ENCODE measurements at places on chromosomes 6 and 20.

- no peak for DNase-seq
Observed at GRCh38 chr6:41255638-41256246, 27.6 kb downstream of the TREML4 start.

DNA sequence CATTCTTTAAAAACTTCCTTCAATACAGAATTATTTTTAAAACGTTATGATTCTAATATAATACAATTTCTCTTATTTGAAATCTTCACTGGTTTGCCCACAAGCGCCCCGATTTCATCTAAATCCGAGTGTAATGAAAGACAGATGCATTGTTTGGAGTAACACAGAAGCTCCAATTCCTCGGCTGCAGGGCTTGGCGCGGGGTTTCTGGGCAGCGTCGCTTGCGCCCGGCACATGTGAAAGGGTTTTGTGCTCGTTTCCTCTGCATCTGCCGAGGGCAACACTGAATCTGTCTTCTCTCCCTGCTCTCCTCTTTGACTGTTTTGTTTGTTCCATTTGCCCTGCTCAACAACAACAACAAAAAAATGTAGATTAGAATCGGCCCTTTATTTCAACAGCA, 248.6 kb upstream of the QKI start:
- no peak for DNase-seq

DNA sequence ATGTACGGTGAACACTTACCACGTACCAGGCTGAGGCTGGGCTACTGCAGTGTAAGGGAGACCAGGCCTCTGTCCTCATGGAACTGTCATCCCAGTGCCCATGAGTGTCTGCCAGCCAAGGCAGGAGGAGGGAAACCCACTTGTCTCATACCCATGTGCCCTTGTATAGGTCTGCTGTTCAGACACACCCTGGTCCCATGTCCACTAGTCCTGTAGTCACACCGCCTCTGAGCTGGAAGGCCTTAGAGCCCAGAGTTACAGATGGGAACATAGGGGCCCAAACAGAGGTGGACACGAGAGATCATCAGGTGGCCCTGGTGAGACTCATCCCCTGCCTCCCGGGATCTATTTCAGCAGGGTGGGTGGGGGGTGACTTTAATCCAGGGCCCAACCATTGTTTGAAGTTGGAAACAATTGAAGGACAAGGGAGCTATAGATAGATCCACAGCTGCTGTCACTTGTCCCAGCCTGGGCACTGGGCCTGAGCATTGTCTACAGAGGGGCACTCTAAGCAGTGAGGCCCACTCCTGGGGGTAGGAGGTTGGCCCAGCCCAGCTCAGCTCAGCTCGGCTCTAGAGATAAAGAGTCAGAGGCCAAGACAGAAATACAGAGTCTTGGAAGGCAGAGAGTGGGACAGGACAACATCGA, 14.6 kb downstream of the MYH7B start:
- no peak for DNase-seq

DNA sequence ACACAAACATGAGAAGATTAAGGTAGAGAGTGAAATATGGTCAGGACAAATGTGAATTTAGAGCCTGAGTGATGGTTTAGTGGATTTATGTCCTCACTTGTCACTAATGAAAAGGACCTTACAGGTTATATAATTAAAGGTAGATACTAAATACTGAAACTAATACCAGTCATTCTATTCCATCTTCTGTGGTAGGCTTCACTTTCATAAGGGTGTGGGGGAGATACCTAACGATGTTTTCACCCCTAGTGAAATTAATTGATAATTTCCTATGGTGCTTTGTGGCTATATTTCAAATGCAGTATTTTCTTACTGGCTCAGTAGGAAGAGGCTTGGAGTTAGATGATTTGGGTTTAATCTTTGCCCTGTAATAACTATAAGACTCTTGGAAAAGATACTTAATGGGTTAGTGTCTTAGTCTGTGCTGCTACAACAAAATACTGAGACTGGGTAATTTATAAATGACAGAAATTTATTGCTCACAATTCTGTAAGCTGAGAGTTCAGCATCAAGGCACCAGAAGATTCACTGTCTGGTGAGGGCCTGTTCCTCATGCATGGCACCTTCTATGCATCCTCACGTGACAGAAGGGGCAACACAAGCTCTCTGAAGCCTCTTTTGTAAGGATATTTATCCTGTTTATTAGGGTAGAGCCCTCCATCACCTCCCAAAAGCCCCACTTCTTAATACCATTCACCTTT, 21.3 kb downstream of the RNF217 start:
- DNase-seq = no peak

DNA sequence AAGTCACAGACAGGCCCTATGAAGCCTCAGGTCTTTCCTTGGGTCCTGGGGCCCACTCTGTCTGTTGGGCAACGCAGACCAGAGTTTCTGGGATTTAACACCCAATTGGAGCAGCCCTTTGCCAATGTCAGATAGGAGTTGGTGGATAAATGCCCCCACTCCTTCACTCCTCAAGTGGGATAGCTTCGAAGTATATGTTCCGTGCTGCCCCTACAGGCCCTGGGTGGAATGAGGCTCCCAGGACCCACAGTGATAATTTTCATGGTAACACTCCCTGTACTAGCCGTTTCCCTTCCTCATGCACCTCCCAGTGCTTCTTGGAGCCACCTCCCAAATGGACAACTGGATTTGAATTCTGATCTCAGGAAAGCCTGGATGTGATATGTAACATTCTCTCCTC, 145.4 kb downstream of the FOXA2 start:
- no peak for DNase-seq

GRCh38 chr6:34524971-34525370, 31.2 kb downstream of the SPDEF start:
- DNase-seq = no peak

DNA sequence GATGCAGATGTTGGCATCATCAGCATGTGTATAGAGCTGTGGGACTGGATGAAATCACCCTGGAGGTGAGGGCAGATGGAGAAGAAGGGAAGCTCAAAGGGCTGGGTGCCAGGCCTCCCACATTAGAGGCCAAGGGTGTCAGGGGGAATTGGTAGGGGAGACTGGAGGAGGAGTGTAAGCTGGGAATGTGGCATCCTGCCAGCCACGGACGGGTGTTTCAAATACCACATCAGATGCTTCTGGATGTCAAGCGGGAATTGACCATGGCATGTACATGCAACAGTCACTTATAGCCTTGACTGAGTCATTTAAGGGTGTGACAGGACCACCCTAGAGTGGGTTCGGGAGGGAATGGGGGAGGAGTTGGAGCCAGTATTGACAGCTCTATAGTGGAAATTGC, 9.6 kb downstream of the ERGIC3 start:
- no peak for DNase-seq

DNA sequence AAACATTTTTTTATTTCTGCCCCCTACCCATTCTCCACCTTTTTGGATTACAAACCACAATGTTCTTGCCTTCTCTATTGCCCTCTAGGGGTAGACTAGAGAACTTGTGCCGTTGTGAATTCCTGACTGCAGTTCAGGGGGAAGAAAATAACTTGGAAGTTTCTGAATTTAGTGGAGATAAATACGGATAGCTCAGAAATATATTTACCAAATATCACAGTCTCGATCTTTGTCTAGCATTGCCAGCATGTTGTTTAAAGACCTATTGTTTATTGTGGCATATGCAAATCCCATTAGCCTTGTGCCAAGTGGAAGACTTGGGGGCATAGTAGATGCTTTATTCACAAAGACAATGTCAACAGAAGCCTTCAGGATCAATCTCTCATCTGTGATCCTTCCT, 154.1 kb upstream of the MMS22L start:
- peak; percentile 4 for DNase-seq

- DNase-seq = no peak
Observed at GRCh38 chr6:168691774-168692173, 250.8 kb downstream of the SMOC2 start.

DNA sequence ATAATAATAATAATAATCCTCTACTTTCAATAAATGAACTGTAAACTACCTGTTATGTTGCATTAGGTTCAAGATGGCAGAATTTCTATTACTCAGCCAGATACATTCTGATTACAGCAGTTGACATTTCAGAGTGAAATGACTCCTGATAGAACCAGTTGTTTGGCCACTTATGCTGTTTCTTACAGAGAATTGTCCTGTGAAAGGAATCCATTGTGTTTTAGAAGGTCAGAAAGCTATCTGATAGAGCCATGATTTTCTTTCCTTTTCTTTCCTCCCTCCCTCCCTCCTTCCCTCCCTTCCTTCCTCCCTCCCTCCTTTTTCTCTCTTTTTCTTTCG, 16.6 kb downstream of the GJA10 start:
- DNase-seq = no peak

GRCh38 chr6:25872814-25873213, 1.2 kb downstream of the SLC17A3 start:
- DNase-seq = no peak

DNA sequence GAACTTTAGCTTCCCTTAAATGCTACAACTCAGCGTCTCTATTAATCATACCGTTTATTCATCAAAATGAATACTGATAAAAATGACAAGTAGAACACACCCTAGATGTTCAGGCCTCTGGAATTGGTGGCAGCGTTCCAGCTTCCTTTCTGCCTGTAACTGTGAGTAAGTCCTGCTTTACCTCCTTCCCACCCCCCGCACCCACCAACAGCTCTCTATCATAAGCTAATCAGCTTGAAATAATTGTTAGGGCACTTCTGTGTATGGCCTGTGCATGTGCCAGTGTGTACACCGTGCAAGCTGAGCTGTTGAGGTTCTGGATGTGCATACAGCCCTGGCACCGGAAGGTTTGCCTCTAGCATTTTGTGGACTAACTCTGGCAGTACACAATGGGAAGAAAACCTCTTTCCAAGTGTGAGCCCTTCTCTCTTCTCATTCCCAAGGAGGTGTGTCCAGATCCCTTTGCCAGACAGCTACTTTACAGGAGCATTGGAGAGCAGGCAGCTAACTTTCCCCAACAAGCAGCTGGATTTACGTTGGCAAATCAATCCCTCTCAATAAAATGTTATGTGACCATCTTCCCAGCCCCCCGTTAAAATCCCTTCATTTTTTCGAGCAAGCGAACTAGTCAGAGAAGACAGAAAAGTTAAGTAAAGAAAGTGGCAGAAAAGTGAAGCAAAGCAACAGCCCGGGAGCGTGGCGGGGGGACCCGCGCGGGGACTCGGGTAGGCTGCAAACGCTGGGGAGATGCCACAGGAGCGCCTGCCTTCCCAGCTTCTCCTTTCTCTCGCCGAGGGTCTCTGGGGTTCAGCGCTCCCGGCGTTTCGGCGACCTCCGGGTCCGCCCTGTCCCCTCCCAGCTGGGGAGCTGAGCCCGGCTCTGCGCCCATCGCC, 803 bp upstream of the ADGRG6 start:
- peak; percentile 23 for DNase-seq

- DNase-seq = no peak
Observed at GRCh38 chr6:2715737-2716136, 35.0 kb downstream of the MYLK4 start.

GRCh38 chr6:32151863-32152768, at the start of gene PRRT1:
Gene PRRT1 (minus strand): TSS chr6:32151939. CDS start chr6:32151827, 112 bp downstream.
- DNase-seq = no peak

DNA sequence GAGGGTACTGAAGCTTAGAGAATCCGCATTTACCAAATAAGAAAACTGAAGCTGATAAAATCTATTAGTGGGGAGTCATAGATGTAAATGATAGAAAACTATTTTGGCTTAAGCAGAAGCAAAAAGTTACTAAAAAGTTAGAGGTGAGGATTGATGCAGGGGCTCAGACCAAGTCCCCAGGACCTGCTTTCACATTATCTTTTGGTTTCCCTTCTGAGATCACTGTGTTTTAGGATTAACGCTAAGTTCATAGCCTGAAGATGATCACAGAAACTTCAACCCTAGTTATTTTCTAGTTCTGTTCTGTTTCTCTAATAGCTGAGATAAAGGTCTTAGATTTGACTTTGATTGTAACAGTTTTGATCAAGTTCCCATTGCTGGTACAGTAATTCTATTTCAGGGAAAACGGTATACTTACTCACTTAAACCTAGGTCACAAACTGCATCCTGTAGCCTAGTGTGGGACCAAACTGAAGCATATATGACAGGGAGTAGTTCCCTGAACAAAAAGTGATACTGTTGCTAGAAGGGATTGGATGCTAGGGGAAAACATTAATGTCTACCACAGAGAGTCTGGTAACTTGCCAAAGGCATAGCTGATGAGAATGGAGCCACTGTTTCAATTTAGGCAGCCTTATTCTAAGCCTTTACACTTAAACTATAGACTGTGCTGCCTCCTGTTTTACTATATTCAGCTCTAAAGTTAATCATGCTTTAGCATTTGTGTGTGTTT, 13.1 kb downstream of the CYB5R4 start:
- DNase-seq = no peak

GRCh38 chr6:47157063-47157462, 114.9 kb upstream of the ADGRF1 start:
- DNase-seq = no peak

DNA sequence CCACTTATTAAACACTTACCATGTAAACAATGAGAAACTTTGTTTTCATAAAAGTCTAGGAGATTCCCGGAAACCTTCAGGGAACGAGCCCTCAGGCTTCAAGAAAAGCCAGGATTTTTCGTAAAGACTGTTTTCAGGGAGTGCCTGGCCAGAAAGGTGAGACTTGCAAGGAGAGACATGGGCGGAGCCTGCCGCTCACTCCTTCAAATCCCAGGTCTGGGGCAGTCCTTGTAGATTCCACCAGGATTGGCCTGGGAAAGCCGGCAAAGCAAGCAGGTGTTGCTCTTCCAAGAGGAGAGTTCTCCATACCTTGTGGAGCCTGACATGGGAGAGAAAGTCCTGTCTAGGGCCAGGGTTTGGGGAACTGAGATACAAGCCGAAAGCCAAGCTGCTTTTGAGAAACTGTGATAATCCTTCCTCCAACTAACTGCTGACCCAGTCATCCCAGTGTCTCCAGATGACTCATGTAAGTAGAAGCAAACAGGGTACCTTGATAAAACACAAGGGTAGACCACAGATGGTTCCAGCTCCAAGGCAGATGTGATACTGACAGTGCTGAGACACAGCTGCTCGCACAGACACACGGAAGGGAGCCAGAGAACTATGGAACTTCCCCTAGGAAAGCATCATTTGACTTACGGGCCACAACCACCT, 69.4 kb upstream of the NAA20 start:
- peak; percentile 48 for DNase-seq

GRCh38 chr20:49993301-49993751, 10.5 kb downstream of the SNAI1 start:
- DNase-seq = no peak

DNA sequence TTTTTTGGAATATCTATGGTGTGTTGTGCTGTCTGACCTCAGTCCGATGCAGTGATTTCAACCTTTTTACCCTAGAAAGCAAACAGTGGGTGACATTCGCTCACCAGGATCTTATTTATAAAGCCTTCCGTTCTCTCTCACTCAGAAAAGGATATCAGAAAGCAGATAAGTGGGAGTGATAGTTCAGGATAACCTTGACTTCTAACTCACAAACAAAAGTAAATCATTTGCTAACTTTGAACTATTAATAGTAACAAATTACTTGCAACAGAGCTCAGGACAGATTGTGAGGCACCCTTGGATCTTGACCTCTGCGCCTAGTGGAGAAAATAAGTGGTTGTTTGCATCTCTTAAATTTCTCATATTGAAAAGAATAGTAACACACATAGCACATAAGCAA, 637.1 kb upstream of the CITED2 start:
- no peak for DNase-seq

DNA sequence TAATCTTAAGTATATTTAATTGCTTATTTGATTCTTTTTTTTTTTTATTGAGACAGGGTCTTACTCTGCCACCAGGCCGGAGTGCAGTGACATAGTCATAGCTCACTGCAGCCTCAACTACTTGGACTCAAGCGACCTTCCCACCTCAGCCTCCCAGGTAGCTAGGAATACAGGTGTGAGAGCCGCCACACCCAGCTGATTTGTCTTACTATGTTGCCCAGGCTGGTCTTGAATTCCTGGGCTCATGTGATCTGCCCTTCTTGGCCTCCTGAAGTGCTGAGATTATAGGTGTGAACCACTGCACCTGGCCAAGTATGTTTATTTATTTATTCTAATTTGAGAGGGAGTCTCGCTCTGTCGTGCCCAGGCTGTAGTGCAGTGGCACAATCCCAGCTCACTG, 38.2 kb downstream of the PTPN1 start:
- DNase-seq = no peak

All from fibroblast of skin of left quadriceps (primary cell).